ENCODE measurements at places on chromosomes 7 and 10.

DNA sequence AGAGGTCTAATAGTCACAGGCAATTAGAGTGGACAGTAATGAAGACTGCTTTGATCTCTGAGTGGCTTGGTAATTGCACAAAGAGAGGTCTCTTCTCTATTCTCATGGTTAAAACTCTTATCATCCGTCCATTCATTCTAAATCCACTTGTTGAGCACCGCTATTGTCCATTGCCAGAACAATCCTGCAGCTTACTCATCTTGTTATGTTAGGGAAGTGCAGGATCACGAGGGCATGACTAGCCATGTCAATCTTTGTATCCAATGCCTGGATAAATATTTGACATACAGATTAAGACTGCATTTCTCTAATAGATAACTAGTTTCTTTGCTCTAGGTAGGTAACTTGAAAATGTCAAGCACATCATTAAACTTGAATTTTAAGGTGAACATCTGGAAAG is 14.9 kb downstream of the SFTPD start:
- DNase-seq, result peak; percentile 93

DNA sequence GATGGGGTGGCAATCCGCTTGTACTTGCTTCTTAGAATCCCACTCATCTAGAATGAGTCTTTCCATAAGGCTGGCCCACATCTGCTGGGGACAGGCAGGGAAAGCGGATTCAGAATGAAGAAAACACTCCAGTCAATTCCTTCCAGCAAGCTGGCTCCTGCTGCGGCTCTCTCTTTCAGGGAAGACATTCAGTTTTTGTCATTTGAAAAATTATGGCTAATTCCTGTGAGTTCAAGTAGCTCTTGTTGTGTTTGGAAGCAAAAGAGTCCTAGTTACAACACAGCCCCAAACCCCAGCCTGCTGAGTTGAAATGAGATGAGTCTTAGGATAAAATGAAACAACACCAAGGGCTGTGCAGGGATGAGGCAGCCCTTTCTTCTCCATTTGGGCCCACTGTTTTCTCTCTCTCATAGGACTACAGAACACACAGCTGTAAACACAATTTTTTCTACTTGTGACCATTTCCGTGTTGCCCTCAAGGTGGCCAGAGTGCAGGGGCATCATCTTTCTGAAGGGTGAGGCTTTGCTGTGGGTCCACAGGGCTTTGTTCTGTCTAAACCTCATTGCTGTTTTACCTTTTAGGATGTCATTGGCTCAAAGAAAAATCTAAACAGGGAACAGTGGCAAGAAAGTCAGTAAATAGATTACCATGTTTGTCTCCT is 90.8 kb upstream of the EEPD1 start:
- DNase-seq, result no peak

DNA sequence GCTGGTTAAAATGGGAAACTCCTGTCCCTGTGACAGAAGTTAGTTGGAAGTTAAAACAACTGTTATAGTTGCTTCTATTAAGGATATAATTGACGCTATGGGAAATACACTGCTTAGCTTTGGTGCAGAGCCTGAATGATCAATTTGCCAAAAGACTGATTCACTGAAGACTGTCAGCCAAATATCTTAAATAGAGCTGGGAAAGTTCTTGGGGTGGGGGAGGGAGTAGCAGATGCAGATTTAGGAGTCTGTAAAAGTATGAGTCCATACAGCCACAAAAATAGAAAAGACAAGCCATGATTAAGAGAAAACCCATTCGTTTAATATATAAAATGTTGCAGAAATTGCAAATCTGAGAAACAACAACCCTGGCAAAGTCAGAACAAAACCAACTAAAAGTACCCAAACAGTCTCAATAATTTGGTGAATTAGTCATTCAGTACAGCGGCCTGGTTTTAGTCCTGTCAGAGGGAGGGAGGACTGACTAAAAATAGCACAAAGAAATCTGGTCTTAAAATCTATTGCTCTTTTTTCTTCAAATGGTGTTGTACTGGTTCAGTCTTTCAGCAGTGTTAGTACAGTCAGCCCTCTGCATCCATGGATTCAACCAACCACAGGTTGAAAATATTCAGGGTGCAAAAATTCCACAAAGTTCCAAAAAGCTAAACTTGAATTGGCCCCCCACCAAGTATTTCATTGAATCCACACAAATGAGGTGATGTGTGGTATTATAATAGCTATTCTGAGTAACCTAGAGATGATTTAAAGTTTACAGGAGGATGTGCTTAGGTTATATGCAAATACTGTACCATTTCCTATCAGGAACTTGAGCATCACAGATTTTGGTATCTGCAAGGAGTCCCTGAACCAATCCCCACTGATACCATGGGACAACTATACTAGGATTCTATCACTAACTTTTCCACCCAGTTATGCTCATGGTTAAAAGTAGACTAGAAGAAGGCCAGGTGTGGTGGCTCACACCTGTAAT is 30.0 kb downstream of the STK17A start:
- DNase-seq, result no peak

- no peak for DNase-seq
Observed at GRCh38 chr7:110454713-110455112, 636.2 kb upstream of the LRRN3 start.

GRCh38 chr7:7156663-7157062 is 25.7 kb upstream of the C1GALT1 start:
- DNase-seq, result no peak

GRCh38 chr10:60480865-60481563 is 91.3 kb upstream of the ANK3 start:
- no peak for DNase-seq

GRCh38 chr7:148050492-148051158 is 539.9 kb upstream of the C7orf33 start:
- DNase-seq, result peak; percentile 21

DNA sequence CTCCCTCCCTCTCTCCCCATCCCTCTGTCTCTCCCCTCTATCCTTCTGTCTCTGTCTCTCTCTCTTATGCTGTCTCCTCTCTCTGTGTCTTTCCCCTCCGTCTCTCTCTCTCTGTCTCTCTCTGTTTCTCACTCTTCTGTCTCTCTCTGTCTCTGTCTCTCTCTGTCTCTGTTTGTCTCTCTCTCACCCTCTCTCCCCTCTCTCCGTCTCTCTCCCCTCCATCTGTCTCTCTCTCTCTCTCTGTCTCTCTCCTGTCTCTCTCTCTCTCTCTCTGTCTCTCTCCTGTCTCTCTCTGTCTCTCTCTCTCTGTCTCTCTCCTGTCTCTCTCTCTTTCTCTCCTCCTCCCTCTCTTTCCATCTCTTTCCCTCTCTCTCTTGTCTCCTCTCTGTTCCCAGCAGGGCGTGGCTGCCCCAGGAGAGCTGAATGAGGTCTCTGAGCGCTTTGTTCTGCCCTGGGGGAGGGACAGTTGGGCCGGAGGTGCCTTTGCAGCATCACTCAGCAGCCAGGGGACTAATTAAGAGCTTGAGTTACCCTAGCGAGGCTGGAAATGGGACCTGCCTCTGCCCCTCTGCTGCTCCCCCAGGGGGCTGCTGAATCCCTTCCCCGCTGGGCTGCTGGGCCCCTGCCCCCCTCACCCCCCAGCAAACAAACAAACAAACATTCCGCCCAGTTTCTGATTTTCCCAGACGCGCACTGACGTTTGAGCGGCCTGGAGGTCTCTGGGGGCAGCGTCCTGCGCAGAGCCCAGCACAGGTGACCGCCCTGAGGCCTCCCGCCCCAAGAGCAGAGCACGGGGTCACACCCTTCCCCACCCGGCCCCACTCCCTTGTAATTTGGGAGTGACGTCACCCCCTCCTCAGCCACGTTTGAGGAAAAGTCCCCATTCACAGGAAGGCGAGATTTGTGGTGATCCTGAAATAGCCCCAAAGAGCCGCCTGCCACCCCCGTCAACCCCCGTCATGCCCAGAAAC is 68.1 kb downstream of the PDGFA start:
- DNase-seq, result no peak

GRCh38 chr10:12056748-12057147 is 12.0 kb upstream of the DHTKD1 start:
- DNase-seq, result no peak

DNA sequence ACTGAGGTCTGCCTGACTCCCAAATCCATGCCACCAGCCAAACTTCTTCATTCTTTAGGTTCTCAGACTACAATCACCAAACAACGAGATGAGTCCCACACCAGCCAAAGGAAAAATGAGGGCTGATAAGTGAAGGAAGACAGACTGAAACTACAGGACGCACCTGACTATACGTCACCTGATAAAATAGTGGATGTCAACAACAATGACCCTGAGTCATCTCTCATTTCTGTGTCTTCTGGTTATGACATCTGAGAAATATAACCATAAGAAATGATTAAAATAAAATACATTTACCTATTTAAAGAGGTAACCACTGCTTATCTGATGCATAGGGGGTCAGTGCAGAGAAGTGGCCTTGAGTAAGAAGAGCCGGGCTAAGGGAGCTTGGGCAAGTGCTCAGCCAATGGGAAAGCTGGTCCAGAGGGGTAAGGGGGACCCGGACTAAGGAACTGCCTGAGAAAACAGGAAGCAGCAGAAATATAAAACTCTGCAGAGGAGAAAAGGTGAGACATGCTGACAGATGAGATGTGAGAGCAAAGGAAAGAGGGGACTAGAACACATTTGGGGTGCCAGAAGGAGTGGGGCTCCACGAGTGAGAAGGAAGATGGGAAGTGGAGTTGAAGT is 51.8 kb downstream of the HIPK2 start:
- DNase-seq, result no peak

GRCh38 chr10:13272164-13272571 is 27.7 kb downstream of the PHYH start:
- DNase-seq, result peak; percentile 6

- DNase-seq, result peak; percentile 66
Observed at GRCh38 chr7:4849390-4849789, 12.4 kb downstream of the PAPOLB start.

DNA sequence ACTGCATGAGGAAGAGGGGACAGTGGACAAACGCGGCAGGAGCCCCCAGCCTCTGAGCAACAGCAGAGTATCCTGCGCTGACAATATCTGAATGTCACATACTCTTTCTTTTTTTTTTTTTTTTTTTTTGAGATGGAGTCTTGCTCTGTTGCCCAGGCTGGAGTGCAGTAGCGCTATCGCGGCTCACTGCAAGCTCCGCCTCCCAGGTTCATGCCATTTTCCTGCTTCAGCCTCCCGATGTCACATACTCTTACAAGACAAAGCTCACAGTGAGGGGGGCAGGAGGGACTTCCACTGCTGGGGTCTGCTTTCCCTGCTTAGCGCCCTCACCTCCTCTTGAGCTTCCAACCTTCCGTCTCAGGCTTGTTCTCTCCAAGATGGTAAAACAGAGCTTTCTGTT is 51.2 kb upstream of the TNS3 start:
- no peak for DNase-seq

- DNase-seq, result no peak
Observed at GRCh38 chr10:71805776-71806703, 32.7 kb upstream of the VSIR start.

DNA sequence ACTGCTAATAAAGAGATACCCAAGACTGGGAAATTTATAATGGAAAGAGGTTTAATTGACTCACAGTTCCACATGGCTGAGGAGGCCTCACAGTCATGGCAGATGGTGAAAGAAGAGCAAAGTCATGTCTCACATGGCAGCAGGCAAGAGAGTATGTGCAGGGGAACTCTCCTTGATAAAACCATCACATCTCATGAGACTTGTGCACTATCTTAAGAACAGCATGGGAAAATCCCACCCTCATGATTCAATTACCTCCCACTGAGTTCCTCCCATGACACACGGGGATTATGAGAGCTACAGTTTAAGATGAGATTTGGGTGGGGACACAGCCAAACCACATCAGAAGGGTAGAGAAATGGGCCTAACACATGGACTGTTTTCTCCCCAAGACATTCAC is 156.3 kb downstream of the CCDC71L start:
- DNase-seq, result no peak

DNA sequence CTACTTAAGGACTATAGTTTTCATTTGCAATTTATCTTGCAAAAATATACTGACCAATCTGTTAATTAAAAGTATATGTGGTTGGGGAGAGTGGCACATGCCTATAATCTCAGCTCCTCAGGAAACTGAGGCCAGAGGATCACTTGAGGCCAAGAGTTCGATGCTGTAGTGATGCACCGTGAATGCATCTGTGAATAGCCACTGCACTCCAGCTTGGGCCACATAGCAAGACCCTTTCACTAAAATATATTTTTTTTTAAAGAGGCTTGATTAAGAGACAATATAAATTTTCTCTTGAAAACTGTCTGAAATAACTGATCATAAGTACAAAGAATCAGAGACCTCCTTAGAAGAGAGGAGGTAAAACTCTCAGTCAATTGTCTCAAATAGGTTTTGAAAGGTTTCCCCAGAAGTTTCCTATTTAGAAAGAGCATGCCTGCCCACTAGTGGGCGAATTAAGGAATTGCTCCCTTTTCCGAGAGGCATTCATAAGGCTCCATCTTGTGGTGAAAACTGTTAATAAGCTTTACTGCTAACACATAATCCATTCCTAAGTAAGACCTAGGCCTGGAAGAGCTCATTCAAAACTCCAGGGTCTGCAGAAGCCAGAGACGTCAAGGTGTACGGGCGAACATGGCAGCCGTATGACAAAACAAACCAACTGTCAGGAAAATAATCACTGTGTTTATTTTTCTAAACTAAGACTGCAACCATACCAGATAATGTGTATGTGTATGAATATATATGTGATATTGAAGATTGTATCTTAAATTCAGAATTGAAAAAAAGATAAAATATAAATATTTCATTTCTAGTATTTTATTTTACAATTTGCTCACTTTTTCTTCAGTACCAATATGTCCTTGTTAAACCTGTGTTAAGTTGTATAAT is 6.8 kb upstream of the TAS2R40 start:
- DNase-seq, result peak; percentile 77

DNA sequence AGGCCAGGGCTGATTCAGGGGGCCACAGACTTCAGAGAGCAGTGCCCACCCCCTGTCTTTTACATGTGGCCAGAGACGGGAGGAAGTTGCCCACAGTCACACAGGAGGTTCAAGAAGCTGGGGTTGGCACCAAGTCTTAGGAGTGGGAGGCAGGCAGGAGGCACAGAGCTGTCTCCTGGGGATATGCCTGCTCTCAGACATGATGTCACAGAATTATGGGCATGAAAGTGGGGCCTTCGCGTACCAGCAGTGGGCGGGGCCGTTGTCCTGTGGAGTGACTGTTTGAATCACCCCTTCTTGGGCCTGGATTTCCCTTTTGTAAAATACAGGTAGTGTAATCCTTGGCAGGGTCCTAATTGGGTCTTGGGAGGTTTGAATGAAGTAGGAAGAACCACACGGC is 81.2 kb upstream of the PPIF start:
- no peak for DNase-seq

DNA sequence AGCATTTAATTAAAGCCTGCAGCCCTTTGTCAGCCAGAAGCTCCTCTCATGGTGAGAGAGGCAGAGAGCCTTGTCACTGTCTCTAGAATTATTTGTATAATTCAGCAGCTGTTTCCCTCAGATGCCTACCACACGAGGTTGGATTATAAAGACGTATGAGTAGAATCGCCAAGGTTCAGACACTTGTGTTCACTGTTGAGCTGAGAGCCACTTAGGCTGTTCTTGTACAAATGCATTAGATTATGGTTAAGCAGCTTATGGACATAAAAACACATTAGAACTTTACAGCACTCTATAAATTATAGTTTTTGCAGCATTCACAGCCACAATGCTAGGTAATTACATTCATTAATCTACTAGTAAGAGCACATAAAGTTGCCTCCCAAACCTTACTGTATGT is 282.6 kb downstream of the AUTS2 start:
- peak; percentile 63 for DNase-seq

Data from NCI-H510A treated with DMSO at 0.1 percent for 48 hours (cell line).